ENCODE measurements at places on chromosomes 2 and 18. TPM values are rescaled to one million over a fixed set of nuclear protein-coding genes. Genes with fewer than 3 reads are reported as not detected.

The C2orf78 gene
- total RNA-seq = not detected

The TLX2 gene
- total RNA-seq = not detected

The MBD2 gene
- 26.5 TPM for total RNA-seq

The AQP4 gene
- 0.58 TPM for total RNA-seq

The EPHA4 gene
- total RNA-seq = 25.8 TPM

- H3K36me3 ChIP-seq = no peaks in the 10 kb centered on the region
- no peaks in the 10 kb centered on the region for H3K4me1 ChIP-seq
- no peak for DNase-seq
- no peaks in the 10 kb centered on the region for H3K27me3 ChIP-seq
- H3K4me3 ChIP-seq = no peak overlapping the region
These were observed 357.2 kb upstream of the RGPD4 start for GRCh38 chr2:107469437-107469995.

DNA sequence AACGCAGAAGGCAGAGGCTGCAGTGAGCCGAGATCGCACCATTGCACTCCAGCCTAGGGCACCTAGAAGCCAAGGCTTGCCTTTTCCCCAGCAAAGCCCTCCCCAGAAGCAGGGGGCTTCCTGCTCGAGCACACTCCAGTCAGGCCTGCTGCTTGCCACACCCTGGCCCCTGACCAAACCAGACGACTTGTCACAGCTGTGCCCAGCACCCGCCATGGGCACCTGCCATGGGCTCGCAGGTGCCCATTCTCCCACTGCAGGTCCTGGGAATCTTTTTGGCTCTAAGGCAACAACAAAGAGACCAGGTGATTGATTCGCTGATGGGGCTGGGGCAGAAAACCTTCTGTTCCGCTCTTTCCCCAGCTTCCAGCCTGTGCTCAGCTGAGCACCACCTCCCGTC lies 4.9 kb downstream of the KCNK3 start:
- H3K27ac ChIP-seq = no peak overlapping the region
- H3K4me3 ChIP-seq = no peak overlapping the region
- peaks cover 59% of the 10 kb centered on the region for H3K27me3 ChIP-seq
- no peaks in the 10 kb centered on the region for H3K36me3 ChIP-seq
- peaks cover 10% of the 10 kb centered on the region for H3K4me1 ChIP-seq
- no peak for DNase-seq

DNA sequence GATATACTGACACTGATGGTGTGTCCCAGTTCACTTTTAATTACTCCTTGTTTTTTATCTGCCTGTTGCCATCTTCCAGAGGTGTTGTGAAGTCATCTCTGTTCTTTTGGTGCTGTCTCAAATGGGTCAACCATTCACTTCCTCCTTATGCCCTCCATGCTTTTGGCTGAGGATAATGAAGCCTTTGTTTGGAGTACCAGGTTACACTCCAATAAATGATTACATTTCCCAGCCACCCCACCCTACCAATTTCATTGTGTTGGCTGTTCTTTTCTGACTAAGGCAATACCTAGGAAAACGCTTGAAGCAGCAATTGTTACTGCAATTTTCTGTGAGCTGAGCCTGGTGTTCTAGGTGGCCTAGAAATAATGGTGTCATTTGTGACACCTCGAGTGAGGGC lies 29.8 kb upstream of the ACTG2 start:
- H3K4me3 ChIP-seq = no peak overlapping the region
- no peak overlapping the region for H3K27ac ChIP-seq
- DNase-seq = no peak
- peaks cover 62% of the 10 kb centered on the region for H3K36me3 ChIP-seq
- no peaks in the 10 kb centered on the region for H3K27me3 ChIP-seq

All from muscle of leg (tissue), 16 donors.